ENCODE measurements at places on chromosomes 7 and 10.

GRCh38 chr7:6232534-6232933 lies 39.9 kb downstream of the CYTH3 start:
- DNase-seq: no peak

DNA sequence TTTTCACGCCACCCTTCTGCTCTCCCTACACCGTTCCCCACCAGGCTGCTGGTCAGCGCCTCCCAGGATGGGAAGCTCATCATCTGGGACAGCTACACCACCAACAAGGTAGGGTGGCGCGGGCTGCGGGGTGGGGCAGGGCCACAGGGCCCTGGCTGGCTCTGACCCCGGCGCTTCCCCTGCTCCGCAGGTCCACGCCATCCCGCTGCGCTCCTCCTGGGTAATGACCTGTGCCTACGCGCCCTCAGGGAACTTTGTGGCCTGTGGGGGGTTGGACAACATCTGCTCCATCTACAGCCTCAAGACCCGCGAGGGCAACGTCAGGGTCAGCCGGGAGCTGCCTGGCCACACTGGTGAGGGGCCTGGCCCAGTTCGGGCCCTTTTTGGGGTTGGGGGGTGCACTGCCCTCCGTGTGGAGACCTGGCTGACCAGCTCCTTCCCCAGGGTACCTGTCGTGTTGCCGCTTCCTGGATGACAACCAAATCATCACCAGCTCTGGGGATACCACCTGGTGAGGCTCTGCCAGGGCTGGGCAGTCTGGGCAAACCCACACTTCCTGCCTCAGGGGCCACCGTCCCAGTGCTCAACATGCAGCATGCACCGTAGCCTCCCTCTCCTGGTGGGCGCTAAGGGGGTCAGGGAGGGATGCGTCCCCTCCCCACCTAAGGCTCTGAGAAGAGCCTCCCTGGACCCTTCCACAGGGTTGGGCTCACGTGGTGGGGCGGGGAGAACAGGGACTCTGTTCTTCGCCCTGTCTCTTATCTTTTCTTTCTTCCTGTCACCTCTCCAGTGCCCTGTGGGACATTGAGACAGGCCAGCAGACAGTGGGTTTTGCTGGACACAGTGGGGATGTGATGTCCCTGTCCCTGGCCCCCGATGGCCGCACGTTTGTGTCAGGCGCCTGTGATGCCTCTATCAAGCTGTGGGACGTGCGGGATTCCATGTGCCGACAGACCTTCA lies 4.0 kb downstream of the GNB2 start:
- DNase-seq: no peak

DNA sequence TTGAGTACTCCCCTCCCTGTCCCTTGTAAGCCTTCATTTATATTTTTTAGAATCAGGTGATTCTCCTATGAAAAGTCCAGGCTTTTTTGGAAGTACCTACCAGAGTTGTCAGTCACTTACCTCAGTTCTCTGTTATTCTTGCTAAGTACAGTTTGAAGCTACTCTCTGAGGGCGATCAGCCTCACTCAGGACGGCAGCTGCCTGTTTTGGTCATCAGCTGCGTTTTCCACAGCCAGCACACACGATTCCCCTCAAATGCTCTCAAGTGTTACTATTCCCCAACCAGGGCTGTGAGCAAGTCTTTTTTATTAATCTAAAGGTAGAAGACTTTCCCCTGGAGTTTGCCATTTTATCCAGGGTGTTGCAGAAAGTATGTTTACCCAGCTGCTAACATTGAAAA lies 328.6 kb downstream of the SUGCT start:
- DNase-seq: no peak

DNA sequence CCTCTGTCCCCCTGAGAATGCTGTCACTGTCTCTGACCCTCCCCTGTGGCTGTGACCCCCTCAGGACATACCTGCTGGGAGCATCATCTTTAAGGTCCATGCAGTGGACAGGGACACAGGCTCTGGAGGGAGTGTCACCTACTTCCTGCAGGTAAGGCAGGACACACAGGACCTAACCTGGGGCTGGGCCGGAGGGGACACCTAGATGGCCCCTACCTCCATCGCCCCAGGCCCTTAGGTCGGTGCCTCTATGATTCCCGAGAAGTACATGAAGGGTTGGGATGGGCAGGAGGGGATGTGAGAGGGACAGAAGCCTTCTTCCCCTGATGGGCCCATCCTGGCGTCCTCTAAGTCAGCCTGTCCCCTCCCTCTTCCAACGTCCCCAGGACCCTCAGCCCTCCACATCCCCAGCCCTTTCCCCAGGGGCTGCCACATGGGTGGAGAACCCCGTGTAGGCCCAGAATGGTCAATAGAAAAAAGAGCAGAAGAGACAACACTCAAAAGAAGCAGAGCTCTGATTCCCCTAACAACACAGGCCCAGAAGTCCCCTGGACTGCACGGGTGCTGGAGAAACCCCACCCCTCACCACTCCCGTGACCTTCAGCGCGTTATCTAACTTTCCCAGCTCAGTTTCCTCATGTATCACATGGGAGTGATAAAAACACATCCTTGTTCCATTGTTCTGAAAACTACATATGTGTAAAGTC lies 6.4 kb downstream of the CDHR1 start:
- no peak for DNase-seq

- no peak for DNase-seq
Measured at GRCh38 chr7:89908736-89909135, 245.5 kb upstream of the STEAP1 start.

GRCh38 chr7:47757921-47758411 lies 176.1 kb upstream of the TNS3 start:
- no peak for DNase-seq

DNA sequence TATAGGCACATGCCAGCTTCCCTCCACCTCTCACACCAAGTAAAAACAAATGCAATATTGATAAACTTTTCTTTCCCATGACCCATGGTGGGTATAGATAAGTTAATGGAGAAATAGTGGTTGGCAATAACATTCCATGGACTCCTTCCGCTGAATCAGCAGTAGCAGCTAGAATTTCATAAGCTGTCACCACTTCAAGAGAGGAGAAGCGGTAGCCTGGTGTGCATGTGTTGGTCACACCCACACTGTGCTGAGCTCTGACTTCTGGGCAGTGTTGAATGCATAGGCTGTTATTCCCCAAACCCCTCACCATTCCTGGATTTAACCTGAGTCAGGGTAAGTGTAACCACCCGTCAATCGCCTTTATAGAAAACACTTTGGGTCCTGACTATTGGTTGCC lies 32.5 kb upstream of the BMPER start:
- DNase-seq: no peak

DNA sequence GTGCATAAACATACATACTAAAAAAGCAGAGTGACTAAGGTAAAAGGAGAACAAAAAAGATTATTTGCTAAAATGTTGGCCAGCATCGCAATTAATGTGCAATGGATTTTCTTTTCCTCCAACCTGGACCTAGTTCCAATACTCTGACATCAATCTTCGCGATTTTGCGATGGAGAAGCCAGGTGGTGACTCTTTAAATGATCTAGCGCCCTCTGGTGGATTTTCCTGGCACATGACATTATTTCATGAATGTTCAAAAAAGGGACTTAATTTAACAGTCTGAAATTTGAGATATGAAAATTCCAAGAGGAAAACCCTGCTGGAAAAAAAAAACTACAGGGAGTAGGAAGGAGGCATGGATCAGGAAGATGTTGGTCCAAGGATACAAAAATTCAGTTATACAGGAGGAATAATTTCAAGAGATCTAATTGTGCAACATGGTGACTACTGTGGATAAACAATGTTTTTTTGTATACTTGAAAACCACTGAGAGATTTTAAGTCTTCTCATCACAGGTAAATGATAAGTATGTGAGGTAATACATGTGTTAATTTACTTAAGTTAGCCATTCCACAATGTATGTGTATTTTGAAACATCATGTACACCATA lies 4.3 kb upstream of the KCNMA1 start:
- DNase-seq: peak; percentile 38

- DNase-seq: no peak
Measured at GRCh38 chr7:52080493-52080892, 763.9 kb upstream of the COBL start.

GRCh38 chr10:100128951-100129350 lies 47.3 kb upstream of the CPN1 start:
- no peak for DNase-seq

DNA sequence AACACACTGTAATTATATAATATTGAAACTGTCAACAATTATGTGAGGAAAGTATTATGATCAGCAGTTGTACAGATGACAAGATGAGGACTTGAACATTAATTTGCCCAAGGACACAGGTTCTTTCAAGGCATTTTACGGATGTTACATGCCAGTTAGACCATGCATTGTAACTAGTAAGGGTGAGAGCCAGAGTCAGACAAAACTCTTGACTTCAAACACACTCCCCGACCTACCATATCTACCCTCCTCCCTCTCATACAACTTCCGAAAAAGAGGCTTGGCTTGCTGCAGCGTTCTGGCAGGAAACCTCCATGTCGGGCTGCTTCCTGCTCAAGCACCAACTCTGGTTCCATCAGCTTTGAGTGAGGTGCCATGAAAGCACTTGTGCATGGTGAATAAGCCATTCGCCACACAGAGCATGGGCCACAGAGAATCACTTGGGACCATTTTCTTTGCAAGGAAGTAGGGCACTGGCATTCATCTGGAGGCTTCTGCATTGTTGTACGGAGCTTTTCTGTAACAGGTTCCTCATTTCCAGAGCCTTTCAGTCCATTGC lies 53.2 kb downstream of the FOXI2 start:
- no peak for DNase-seq

DNA sequence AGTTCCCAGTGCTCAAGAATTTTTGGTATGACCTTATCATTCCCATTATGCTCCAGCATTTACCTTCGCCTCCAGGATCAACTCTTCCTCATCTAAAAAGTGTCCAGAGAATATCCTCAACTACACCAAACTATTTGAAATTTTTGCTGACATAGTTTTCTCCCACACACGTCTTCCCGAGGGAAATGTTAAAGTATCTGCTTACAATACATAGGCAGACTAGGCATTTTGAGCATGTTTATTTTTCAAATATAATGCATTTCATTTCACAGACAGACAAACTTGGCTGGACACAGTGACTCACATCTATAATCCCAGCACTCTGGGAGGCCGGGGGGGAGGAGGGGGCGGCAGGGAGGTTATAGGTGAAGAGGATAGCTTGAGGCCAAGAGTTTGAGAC lies 177.1 kb upstream of the TRIM24 start:
- no peak for DNase-seq

GRCh38 chr7:94276795-94277194 lies 117.9 kb upstream of the COL1A2 start:
- DNase-seq: no peak

GRCh38 chr7:44977304-44977958 lies 1.4 kb downstream of the MYO1G start:
- peak; percentile 57 for DNase-seq

DNA sequence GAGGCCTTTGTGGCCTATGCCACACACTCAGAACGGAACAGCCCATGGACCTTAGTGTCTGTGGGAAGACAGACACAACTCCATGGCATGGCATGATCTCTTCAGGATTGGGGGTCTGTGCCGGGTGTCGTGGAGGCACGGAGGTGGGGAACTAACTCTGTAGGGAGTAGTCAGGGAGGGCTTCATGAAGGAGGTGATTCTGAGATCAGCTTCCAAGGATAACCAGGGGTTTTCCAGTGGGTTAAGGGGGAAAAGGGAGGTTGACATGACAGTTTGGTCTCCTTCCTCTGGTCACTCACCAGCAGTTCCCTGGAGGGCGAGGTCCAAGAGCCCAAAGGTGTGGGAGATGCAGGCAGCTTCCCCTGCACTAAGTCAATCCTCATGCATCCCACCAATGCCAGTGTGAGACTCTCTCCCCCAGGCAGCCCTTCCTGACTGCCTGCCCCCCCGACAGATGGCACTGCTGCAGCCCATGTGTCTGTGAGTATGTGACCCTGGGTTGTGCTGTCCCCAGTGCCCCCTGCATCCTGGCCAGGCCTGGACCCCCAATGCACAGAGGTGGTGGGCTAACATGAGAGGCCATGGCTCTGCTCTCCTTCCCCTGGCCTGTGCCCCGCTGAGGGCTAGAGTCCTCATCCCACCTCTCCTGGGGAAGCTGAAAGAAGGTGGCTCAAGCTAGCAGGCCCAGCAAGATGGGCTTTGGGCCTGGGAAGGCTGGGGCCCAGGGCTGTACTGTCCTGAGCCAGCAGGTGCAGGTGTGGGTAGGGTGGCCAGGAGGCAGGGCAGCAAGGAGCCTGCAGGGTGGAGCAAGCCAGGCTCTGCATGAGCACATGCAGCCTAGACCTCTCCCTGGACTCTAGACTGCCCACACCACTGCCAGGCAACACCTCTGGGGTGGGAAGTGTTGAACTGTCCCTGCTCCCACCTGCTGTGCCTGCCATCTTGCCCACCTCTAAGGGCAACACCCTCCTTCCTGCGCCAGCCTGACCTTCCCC lies 39.7 kb downstream of the RASGEF1A start:
- no peak for DNase-seq

- DNase-seq: no peak
Measured at GRCh38 chr7:24123076-24123475, 160.9 kb upstream of the NPY start.

DNA sequence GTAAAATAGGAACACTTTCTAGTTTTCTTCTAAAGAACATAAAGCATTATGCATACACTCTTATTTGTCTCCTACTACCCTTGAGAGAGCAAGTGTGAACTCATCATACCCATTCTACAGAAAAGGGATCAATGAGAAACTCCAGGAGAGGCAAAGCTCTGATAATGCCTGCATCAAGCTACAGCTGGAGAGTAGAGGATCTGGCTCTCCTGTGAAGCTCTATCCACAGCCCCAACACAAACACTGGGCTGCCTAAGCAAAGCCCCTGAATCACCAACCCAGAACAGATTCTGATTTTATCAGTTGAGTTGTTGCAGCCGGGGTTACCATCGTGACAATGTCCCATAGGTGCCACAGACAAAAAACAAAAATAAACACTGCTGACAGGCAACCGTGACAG lies 74.9 kb downstream of the NUDCD3 start:
- no peak for DNase-seq

- no peak for DNase-seq
Measured at GRCh38 chr7:149741629-149742028, 31.8 kb downstream of the ZNF467 start.

GRCh38 chr7:101961811-101962210 lies 144.4 kb downstream of the CUX1 start:
- no peak for DNase-seq

- DNase-seq: no peak
Measured at GRCh38 chr10:52316001-52316400, 1.9 kb downstream of the DKK1 start.

DNA sequence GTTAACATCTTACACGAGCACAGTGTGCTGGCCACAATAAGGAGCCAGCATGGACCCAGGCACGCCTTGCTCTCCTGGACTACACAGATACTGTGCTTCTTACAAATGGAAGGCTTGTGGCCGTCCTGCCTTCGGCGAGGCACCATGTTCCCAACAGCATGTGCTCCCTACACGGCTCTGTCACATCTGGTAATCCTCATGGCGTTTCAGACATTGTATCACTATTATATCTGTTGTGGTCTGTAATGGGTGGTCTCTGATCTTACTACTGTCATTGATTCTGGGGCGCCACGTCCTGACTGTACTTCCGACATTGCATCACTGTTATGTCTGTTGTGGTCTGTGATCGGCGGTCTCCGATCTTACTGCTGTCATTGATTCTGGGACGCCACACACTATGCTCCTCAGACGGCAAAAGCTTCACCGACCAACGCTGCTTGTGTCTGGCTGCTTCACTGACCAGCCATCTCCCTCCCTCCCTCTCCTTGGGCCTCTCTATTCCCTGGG lies 195.4 kb downstream of the MAD1L1 start:
- DNase-seq: no peak
